SK-MEL-5 (cell line): ENCODE measurements at places on chromosomes 12 and 14. TPM values are rescaled to one million over a fixed set of nuclear protein-coding genes. Genes with fewer than 3 reads are reported as not detected.
A peak's percentile ranks its signal among the peaks of the same experiment; 100 is the strongest.

- DNase-seq, result peak; percentile 88
Observed at GRCh38 chr12:6965026-6965661, 5.3 kb downstream of the PHB2 start.

- no peak for DNase-seq
Observed at GRCh38 chr12:111407377-111408115, 1.8 kb downstream of the SH2B3 start.

- DNase-seq, result peak; percentile 95
Observed at GRCh38 chr12:5096241-5096924, 52.7 kb downstream of the KCNA5 start.

DNA sequence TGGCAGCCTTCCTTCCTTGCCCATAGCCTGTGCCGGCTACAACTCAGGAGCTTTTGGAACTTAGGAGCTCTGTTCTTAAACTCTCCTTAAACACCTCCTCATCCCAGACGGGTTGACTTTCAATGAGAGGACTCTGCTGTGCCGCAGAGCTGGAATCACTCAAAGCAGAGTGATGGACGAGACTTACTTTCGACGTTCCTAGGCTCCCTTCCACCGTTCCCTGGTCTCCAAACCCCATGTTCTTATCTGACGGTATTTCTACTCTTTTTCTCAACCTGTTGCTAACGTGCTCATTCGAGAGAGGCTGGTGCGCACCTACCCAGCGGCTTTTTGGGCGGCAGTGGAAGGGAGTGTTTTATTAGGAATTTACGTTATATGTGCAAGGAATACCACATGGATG lies 232.7 kb downstream of the CACNA1C start:
- no peak for DNase-seq

DNA sequence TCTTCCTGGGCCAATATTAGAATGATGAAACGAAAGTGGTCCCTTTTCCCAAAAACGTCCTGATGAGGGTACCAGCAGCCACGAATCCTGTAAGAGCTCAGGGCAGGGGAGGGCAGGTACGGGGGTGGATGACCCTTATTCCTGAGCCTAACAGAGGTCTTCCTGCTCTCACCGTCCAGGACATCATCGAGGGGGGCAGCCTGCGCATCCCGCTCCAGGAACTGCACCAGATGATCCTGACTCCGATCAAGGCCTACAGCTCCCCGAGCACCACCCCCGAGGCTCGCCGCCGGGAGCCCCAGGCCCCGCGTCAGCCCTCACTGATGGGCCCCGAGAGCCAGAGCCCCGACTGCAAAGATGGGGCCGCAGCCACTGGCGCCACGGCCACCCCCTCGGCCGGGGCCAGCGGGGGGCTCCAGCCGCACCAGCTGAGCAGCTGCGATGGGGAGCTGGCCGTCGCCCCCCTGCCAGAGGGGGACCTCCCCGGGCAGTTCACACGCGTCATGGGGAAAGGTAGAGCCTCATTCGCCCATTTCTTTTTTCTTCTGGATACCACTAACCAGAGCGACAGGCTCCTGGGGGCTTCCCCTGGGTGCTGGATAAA lies 142.5 kb downstream of the GCH1 start:
- no peak for DNase-seq

DNA sequence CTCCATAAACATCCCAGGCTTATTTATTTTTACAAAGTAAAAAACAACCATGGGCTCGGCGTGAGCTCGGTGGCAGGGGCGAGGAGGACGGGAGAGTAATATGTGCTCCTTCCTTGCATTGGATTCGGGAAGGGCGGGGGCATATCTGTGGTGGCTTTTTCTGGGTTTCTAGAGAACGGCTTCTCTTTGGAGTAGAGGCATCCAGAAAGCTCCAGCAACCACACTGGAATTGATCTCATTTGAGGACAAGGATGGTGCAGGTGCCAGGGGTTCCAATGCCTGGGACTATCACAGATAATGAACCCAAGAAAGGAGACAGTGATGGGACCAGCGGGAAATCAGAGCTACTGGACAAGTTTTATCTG lies 18.9 kb downstream of the ADGRD1 start:
- no peak for DNase-seq

- no peak for DNase-seq
Observed at GRCh38 chr14:32476532-32476931, 147.4 kb downstream of the AKAP6 start.

TXNDC16 gene
- 1.1 and 1.5 TPM in 2 replicates for total RNA-seq
